ENCODE measurements at places on chromosomes 2 and 18.

GRCh38 chr2:169034256-169034655 lies 3.1 kb upstream of the ABCB11 start:
- no peak for DNase-seq

DNA sequence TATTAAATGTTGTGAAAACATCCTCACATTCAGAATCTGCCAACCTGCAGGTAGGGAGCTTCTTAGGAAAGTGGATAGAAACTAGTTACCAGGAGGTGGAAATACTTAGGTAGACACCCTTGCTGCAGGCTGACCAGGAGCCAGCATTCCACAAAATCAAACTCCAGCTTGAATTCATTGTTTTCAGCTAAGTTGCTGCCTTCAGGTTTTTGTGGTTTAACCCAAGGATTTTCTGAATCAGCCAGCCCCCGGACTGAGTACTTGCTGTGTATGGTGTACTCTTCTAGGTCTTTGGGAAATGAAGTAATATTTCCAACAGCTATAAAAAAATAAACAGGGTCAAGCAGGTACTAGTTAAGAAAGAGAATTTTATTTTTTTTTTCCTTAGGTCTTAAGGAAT lies 192.1 kb upstream of the CHST9 start:
- no peak for DNase-seq

- DNase-seq: no peak
These were observed 26.4 kb downstream of the ARHGAP15 start for GRCh38 chr2:143155661-143156060.

DNA sequence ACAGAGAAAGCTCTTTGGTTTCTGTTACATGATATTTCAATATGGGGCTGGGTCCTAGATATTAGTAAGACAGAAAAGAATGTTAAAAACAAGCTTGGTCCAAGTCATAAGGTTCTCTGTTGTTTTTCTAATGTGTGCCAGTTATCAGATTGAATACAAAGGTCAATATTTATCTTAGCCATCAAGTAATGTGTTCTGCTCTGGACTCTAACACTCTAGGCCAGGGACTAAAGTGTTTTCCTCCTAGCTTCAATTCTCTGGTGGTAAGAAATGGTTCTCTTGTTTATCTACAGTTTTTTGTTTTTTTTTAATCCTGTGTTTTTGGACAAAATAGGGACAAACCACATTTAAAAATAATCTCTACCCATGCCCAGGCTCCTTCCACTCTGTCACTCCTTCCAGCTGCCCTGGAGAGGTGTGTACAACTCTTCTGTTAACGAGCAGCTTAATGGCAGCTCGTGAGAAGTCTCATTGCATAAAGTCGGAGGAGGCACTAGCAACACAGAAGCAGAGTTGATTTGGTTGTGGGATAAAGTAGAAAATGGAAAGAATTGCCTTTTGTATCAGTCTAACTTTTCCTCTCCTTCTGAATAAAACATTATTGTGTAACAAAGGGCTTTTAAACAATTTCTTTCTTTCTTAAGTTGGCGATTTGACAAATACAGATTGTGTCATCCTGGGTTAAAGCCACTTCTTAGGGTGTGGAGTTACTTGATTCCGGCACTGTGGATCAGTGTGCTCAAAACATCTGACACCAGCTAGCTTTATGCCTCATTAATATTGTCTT lies 8.0 kb upstream of the SESTD1 start:
- no peak for DNase-seq

GRCh38 chr2:98455494-98455976 lies 10.9 kb downstream of the INPP4A start:
- DNase-seq: no peak

- DNase-seq: no peak
These were observed 131.7 kb upstream of the CTAGE1 start for GRCh38 chr18:22549260-22549937.

DNA sequence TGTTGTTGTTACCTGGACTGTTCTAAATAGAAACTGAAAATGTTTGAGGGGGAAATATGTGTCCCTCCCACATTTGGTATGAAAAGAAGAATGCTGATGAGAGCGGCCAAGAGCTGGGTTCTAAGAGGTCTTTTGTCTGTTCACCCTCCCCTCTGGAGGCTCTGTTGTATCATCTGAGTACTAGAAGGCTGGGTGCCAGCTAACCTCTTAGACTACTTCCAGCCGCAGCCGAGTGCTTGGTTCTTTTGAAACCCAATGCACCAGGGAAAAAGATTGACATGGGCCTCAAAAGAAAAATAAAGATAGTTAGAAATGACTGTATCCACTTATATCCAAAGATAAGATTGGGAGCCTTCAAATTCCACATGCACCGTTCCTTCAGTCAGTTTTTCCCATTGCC lies 255.9 kb downstream of the TXNL1 start:
- no peak for DNase-seq

- DNase-seq: peak; percentile 65
These were observed at the start of gene GCFC2 for GRCh38 chr2:75710577-75711253. Gene GCFC2, minus strand, starts transcription at chr2:75710915. Its CDS starts 60 bp downstream, at chr2:75710855.

GRCh38 chr2:167891841-167892240 lies 355.6 kb downstream of the STK39 start:
- DNase-seq: no peak

DNA sequence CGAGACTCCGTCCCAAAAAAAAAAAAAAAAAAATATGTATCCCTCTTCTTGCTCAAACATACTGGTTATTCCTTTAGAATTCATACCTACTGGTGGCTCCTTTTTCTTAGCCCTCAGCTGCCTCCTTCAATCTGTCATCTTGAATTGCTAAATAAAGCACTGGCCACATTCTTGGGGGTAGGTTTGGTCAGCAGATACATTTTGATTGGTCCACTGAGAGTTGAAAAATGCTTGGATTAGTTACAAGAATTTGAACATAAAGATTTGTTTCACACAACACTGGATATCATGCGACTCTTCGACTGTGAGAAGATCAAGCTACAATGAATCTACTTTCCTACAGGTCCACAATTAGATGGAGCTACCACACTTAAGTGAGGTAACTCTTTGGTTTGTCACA lies 906.1 kb upstream of the SLC39A10 start:
- no peak for DNase-seq

GRCh38 chr2:149692961-149693396 lies 105.4 kb upstream of the MMADHC start:
- DNase-seq: no peak

- DNase-seq: no peak
These were observed 317.6 kb downstream of the PRKCE start for GRCh38 chr2:45968946-45969584.

DNA sequence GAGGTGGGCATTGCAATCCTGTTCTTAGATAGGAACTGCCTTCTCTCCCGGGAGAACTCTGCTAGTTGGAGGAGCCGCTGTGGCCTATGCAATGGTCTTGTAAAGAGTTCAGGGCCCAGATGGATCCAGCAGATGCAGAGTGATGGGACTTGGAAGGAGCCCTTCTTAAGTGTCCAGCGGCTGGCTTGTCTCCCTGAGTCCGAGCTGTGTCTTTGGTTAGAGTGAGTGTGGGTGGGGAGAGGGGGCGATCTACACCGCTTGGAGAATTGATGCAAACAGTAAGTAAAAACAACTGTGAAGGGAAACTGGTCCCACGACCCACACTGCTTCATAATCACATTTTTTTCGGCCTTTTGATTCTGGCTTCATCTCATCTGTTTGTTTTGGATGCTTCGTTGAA lies 89.8 kb upstream of the CYRIA start:
- no peak for DNase-seq

DNA sequence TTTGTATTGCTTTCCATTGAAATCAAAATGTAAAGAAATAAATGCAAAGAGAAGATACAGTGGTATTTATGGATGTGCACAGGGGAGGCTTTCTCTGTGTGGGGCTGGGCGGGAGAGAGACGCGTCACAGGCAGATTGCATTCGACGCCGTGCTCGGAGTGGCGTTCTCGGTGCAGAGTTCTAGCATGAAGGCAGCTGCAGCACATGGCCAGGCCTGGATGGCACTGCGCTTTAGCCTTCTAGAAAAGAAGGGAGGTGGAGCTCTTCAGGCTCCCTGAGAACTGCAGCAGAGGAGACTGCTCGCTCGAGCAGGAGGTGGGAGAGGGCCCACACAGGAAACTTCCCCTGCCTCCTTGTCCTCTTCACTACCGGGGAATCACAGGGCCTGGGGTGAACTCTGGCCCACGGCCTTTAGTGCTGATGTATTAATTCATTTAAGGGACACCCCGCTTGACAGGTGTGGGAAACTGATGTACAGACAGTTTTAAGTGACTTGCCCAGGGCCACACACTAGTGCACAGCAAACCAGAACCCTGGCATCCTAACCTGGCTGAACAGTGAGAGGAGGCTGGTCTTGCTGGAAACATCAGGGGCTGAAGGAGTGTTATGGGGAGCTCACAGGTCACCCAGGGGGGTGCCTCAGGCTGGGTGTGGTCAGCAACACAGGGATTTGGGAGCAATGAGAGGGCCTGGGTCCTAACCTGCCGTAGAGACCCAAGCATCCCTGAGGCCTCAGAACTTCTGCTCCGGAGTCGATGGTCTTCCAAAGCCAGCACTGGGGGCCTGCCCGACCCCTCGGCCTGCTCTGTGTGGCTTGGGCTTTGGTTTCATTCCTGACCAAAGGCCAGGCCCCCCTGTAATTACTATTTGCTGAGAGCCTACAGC lies 199.9 kb downstream of the HDAC4 start:
- no peak for DNase-seq

- DNase-seq: no peak
These were observed at the start of gene IL1R1 for GRCh38 chr2:102141970-102142828. Gene IL1R1, plus strand, starts transcription at chr2:102142746. Its CDS starts 14,979 bp downstream, at chr2:102157725.

- DNase-seq: peak; percentile 31
These were observed 891 bp downstream of the CAB39 start for GRCh38 chr2:230713331-230714135.
